Heart right ventricle (tissue), 16 donors: ENCODE measurements at places on chromosomes 4 and X. TPM values are rescaled to one million over a fixed set of nuclear protein-coding genes. Genes with fewer than 3 reads are reported as not detected.

DNA sequence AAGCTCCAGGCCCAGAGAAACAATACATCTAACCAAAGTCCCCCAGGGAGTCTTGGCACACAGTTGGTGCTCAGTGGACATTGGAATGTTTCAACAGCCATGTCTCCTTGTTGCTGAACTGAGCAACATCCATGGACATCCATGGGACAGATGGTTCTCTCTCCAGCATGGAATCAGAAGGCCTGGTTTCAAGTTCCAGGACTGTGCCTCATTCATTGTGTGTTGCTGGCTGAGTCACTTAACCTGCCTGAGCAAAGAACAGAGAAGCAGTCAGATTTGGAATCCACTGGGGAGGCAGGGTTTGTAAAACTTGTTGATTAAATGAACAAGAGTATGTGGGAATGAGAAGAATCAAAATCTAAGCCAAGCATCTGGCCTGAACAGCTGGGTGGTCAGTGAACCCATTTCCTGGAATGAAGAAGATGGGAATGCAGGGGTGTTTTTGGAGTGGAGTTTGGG lies 147.9 kb downstream of the CHIC2 start:
- no peak for DNase-seq

The GUCY1A1 gene
- polyA plus RNA-seq, result 6.7 TPM

The SRPX2 gene
- polyA plus RNA-seq, result 11.4 TPM

GRCh38 chrX:48468693-48469691 lies 1.1 kb downstream of the SLC38A5 start:
- no peak for DNase-seq

DNA sequence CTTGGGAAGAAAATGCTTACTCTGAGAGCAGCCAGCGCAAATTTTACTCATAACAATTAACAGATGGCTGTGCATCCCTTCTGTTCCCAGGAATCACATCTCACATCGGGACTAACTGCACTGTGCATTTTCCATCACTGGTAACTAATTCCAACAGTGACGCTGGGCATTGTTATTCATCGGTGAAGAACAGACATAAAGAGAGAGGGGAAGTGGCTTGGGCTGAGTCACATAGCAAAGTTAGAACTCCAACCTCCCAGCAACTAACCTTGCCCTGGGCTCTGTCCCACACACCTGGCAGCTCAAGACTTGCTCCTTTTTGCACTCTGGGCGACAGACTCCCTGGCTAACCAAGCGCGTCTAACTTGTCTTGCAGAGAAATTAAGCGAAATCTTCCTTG lies 6.4 kb upstream of the LONRF3 start:
- no peak for DNase-seq

The MEPE gene
- not detected for polyA plus RNA-seq

DNA sequence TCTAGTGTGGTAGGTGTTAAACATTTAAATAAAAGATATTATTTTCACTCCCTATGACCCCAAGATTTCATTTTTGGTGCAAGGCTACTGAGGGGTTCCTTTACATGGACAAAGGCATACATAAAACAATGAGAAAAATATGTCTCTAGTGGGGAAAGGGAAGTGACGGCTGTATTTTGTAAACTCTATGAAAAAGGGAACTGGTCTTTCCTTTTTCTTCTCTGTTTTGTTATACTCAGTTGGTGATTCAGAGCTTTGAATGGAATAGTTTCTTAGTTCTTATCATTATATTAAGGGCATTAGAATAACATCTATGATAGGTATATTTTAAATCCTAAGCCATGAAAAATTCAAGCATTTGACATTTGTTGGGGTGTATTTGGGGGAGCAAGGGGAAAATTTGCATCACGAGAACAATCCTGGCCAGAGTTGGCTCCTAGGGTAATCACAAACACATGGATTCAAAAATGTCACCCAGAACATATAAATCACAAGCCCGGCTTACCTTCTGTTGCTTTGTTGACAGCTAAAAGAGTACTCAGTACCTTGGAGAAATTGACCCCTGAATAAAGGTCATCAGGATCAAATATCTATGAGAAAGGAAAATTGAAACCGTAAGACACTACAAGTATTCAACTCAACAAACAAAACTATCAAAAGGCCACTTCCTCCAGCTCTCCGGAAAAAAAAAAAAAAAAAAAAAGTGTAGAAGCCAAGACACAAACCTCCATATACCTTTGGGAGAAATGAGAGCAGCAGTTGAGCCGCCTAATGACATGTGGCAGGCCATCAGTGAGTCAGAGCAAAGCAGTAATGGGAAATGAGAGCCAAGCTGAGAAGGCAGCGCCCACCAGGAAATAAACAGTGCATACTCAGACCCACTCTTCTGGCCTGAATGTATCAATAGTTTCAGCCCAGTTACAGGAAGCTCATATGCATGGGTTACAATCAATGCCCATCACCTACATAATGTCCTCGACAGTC lies 33.4 kb downstream of the ARHGEF6 start:
- no peak for DNase-seq

DNA sequence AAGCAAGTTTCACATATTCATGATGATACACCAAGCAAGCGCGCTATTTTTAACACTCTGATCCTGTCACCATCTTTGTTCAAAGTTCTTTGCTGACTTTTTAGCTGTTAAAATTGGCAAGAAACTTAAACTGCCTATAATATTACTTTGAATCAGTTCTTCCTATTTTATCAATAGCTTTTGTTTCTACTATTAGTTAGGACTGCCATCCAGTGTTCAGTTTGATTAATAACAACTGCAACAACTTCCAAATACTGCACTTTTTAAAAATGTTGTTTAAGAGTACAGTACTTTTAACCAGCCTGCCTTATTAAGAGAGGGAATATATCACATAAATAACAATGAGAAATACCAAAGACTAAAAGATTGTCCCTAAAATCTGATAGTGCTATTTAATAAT lies 614.3 kb downstream of the FAM133A start:
- no peak for DNase-seq

The TCEAL5 gene
- polyA plus RNA-seq, result 0.23 TPM

DNA sequence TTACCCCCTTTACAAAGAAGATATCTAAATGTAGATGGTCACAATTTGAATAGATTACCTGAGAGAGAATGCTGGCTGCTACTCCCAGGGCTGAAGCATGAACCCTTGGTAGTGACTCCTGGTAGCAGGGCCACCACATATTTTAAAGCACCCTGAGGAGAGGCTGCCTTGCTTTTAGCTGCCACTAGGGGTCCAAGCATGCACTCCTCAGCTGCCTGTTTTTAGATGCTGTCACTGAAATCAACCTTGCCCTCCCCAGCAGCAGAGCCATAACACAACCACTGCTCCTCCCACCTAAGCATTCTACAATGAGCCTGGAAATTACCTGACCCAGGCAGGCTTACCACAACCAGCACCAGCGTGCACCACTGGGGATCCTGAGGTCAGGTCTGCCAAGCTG lies 850.9 kb downstream of the FAM133A start:
- no peak for DNase-seq

The C4orf51 gene
- not detected for polyA plus RNA-seq

- peak; percentile 69 for DNase-seq
Measured at GRCh38 chrX:12946838-12947544, 27.9 kb upstream of the TMSB4X start.

The MAGEA8 gene
- not detected for polyA plus RNA-seq

DNA sequence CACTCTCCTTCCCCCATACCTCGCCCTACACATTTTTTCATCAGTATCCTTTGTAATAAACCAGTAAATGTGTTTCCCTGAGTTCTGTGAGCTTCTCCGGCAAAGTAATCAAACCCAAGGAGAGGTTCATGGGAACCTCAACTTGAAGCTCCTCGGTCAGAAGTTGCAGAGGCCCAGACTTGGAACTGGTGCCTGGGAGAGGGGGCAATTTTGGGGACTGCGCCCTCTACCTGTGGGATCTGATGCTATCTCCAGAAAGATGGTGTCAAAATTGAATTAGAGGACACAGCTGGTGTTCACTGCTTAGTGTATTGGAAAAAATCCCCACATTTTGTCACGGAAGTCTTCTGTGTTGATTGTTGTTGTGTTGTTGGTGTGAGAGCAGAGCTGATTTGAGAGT lies 70.6 kb downstream of the ATP11C start:
- no peak for DNase-seq

- DNase-seq, result no peak
Measured at GRCh38 chrX:27057883-27058282, 405.3 kb downstream of the PPP4R3C start.

GRCh38 chr4:150934022-150934421 lies 81.1 kb downstream of the LRBA start:
- no peak for DNase-seq

DNA sequence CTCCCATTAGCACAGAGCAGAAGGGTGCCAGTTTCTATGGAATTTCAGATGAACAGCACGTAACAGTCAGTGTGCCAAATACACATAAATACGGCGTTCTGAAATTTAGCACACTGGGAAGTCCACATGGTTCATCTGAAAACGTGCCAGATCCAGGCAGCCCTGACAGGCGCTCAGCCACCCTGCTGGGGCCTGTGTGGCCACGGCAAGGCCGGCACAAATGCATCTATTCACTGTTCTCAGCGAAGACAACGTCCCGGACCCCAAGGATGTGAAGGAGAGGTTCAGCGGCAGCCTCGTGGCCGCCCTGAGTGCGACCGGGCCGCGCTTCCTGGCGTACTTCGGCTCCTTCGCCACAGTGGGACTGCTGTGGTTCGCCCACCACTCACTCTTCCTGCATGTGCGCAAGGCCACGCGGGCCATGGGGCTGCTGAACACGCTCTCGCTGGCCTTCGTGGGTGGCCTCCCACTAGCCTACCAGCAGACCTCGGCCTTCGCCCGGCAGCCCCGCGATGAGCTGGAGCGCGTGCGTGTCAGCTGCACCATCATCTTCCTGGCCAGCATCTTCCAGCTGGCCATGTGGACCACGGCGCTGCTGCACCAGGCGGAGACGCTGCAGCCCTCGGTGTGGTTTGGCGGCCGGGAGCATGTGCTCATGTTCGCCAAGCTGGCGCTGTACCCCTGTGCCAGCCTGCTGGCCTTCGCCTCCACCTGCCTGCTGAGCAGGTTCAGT lies 15.6 kb downstream of the DGKQ start:
- DNase-seq, result no peak

The TFDP3 gene
- polyA plus RNA-seq, result not detected

- DNase-seq, result no peak
Measured at GRCh38 chrX:10173331-10173900, 16.6 kb downstream of the CLCN4 start.

DNA sequence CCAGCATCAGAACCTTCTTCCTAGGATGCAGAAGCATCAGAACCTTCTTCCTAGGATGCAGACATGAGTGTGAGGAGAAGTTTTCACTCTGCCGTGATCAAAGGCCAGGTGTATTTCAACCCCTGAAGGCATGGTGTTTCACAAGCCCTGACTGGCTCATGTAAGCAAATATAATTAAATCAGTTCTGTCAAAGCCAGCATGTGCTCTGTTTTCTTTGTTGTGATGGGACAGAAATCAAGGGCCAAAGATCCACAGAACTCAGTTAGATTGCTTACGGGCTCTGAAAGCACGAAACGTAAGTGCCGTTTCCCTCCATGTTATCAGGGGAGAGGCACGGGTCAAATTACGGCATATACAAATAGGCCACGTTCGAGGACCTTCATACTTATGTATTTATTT lies 32.0 kb upstream of the CLDN24 start:
- no peak for DNase-seq

The EMCN gene
- 25.1 TPM for polyA plus RNA-seq

- DNase-seq, result no peak
Measured at GRCh38 chr4:8571702-8572685, 8.2 kb upstream of the GPR78 start.

The SHOX gene
- polyA plus RNA-seq, result not detected

DNA sequence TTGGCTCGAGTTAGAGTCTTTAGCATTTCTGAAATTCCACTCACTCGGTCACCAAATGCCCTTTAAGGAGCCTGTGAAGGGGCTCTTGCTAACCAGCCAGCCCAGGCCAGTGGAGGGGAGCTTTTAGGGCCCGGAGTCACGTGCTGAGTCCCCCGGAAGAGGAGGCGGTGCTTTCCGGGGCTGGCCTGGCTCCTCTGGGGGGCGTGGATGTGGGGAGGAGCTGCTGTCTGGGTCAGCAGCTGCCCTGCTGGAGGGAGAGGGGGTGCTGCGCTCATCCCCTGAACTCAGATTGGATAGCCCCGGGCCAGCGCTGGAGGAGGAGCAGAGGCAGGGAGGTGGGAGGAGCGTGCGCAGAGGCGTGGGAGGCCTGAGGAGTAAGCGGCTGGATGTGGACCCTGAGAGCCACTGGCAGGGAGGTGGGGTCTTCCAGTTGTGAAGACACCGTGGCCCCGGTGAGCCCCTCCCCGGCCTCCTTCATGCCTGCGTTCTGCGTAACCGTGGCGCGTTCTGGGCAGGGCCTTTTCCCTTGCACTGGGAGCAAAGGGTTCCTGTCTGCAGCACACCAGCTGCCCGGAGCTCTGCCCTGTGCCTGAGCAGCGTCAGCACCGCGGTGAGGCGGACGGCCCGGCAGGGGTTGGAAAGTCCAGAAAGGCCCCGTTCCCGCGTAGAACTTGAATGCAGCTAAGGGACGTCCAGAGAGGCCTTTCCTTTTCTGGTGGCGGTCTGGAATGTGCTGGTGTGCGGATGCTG lies 19.7 kb downstream of the MAEA start:
- DNase-seq, result peak; percentile 89

GRCh38 chrX:150306002-150306401 lies 57.1 kb upstream of the MAMLD1 start:
- no peak for DNase-seq

The CLNK gene
- not detected for polyA plus RNA-seq

DNA sequence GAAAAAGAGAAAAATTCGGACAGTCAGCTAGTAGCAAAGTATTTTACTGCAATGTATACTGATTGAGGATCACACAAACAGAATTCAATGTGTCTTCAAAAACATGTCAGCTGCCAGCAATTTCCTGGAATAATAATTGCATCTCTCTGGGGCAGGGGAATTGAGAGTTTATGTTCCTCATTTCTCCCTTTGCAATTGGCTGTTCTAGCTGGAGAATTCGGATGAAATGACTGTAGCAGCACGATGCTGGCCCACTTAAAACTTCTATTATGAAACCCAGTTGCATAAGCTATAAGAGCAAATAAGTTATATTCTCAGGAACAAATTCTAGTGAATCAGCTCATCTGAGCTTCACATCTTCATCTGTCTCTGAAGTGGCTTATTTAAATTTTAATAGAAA lies 99.9 kb upstream of the CPEB2 start:
- no peak for DNase-seq

The SSX2 gene
- polyA plus RNA-seq, result not detected

The GLRB gene
- 3.3 TPM for polyA plus RNA-seq

DNA sequence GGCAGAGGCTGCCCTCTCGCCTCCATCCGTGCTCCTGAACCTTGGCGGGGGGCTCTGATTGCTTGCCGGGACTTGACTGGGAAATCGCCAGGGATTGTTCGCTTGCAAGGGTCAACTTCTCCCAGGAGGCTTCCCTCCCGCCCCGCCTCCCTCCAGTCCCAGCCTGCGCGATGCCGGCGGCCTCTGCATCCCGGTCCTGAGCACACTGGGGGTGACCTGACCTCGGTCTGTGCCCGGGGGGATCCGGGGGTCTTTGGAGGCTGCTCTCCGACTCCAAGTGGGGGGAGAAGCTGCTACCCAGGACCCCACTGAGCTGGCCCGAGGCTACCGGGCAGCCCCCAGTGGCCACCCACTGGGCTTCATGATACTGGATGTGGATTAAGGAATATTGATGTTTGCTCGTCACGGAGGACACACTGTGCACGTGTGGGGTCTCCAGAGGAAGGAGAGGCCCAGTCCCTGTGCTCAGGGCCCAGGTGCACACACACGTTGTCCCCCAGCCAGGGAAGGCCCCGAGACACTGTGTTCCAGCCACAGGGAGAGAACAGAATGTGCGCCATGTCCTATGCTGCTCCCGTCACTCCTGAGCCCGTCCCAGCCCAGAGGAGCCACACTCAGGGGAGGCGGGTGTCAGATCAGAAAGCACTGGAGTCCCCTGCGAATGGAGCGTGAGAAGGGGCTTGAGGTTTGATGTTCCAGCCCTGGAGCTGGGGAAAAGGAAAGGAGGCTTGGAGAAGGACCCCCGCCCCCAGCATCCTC lies 55.9 kb upstream of the NKX1-1 start:
- no peak for DNase-seq

The SLC4A4 gene
- 1.3 TPM for polyA plus RNA-seq

The BMP3 gene
- polyA plus RNA-seq, result not detected
